ENCODE measurements at places on chromosomes 6 and 20.

- DNase-seq = no peak
Measured at GRCh38 chr20:5612581-5613301, 137.5 kb upstream of the SHLD1 start.

DNA sequence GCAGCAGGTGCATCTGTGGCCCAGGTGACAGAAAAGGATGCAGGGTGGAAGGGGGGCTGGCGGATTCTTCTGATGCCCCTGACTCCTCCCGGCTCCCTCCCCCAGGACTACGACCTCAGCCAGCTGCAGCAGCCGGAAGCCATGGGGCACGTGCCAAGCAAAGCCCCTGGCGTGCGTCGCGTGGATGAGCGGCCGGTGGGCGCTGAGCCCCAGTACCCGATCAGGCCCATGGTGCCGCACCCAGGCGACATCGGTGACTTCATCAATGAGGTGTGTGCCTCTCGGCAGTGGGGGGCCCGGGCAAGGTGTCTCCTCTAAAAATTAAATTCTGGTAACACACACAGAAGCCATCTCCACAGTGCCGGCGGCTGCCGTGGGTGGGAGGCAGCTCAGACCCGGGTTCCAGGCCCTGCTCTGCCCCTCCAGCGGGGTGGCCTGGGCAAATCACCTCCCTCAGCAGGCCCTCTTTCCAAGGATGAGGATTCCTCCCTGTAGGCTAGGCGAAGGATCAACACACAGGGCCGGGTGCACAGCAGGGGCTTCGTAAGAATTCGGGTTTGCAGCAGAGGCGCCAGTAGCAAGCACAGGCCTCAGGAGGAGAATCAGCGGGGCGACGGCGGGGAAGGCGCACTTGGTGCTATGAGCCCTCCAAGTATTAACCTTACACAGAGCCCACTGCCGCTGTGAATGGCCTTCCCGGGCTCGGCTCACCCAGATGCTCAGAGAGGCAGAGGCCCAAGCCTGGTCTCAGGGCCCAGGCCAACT lies 131.5 kb downstream of the TAF4 start:
- DNase-seq = no peak

DNA sequence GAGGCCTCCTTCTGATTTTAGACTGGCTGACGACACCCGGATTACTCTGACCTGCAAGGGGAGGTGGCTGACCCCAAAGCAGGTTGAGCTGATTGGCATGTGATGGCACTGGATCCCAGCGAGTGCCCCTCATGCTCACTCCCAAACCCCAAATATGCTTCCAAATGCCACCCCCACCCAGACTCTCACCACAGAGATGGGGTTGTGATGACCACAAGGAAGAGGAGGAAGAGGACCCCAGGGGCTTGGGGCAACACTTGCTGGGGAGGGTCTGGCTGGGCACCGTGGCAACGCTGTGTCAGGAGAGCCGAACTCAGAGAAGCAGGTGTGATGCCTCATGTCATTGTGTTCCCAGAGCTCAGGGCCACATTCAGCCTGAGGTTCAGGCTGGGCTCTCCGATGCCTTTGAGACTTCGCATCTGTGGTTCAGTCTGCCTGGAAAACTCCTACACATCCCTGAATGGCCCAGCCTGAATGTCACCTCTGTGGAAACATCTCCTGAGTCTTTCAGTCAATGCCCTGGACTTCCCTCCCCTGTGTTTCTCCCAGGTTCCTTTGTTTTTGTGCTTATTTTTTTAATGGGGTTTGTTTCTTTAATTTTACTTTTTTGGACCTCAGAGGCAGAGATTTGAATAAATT lies 169.1 kb upstream of the PMEPA1 start:
- no peak for DNase-seq

GRCh38 chr20:46427384-46427783 lies 21.0 kb upstream of the ELMO2 start:
- no peak for DNase-seq

GRCh38 chr20:40688129-40689099 lies 622 bp downstream of the MAFB start:
- no peak for DNase-seq

GRCh38 chr6:107629548-107630129 lies 139.7 kb downstream of the SOBP start:
- no peak for DNase-seq

DNA sequence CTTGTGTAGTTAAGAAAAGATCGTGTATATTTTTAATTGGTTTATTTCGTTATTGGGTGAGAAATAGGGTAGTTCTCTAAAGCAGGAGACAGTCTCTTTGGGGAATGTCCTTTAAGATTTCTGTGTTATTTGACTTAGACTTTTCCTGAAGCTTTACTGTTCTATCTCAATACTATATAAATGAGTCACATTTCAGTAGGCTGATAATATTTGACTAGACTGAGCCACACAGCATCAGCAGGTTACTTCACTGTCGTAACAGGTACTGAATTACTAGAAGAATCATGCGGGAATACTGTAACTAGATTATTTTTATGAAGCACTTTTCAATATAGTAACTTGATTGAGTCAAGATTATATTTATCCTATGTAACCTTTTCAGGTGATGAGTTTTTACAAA lies 1.4 kb downstream of the SMAP1 start:
- DNase-seq = no peak

GRCh38 chr6:11756726-11757125 lies 21.9 kb downstream of the ADTRP start:
- no peak for DNase-seq

DNA sequence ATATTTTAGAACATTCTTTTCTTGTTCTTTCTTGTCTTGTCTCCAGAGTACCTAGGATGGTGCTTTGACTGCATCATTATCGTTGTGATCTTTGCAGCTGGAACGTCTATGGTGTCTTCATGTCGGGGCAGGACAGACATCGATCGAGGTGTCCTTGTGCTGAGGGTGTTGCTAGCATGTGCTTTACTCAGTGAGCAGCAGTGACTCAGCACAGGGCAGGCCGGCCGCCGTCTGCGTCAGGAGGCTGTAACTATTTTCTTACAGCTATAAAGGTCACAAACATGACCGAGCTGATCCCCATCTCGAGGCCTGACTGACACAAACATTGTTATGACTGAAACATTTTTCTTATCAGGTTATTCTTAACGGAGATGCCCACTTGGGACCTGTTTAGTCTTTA lies 14.9 kb upstream of the CTCFL start:
- no peak for DNase-seq

GRCh38 chr6:161956082-161956481 lies 682.2 kb upstream of the AGPAT4 start:
- DNase-seq = no peak

GRCh38 chr6:151847064-151847463 lies 39.6 kb downstream of the ESR1 start:
- DNase-seq = no peak

- no peak for DNase-seq
Measured at GRCh38 chr6:21800948-21801438, 207.4 kb downstream of the SOX4 start.

GRCh38 chr20:42366626-42367025 lies 748.4 kb upstream of the CHD6 start:
- DNase-seq = no peak

DNA sequence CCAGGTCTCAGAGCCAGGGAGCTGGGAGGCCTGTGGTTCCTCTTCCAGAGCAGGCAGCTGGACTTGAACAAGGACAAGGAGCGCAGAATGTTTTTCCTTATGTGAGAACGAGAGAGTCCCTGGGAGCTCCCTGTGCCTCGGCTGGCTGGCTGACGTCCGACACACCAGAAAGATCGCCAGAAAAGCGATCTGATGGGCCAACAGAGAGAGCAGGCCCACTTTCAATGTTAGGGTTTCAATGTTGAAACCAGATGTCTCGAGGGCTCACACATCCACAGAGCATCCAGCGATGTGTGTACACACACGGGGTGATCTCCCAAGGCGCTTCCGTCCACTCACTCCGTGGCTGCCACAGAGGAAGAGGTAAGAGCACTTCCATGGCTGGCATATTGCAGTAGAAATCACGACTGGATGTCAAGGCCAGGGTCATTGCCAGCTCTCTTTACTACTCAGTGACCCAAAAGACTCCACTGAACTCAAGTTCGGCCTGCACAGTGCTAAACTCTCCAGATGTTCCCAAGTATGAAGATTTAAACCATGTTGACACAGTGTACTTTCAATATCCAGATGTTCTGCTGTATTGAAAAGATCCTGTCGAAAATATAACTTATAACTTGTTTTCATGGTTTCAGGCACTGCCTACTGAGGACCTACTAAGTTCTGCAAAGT lies 70.8 kb upstream of the FOXC1 start:
- no peak for DNase-seq

DNA sequence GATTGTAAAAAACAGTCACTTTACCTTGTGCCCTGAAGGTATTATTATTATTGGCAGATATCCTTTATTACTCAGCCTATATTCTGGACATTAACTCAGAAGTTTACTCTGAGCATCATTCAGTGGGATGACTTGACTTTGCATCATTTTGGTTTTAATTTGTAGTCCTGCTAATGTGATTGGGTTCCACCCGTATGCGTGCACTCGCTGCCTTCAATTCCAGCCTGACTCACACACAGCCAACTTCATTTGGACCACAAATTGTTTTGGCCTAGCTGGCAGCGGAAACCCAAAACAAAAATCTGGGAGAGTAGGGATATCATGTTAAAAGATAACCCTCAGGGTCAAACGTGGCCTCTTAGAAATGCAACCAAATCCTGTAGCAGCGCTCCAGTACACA lies 704.4 kb upstream of the SLC35B3 start:
- DNase-seq = no peak

- no peak for DNase-seq
Measured at GRCh38 chr6:89385846-89386245, 26.2 kb downstream of the RRAGD start.
